ENCODE measurements at places on chromosomes 7 and 10.
A peak's percentile ranks its signal among the peaks of the same experiment; 100 is the strongest.

GRCh38 chr10:27569946-27570345, 65.8 kb downstream of the RAB18 start:
- no peak for DNase-seq

DNA sequence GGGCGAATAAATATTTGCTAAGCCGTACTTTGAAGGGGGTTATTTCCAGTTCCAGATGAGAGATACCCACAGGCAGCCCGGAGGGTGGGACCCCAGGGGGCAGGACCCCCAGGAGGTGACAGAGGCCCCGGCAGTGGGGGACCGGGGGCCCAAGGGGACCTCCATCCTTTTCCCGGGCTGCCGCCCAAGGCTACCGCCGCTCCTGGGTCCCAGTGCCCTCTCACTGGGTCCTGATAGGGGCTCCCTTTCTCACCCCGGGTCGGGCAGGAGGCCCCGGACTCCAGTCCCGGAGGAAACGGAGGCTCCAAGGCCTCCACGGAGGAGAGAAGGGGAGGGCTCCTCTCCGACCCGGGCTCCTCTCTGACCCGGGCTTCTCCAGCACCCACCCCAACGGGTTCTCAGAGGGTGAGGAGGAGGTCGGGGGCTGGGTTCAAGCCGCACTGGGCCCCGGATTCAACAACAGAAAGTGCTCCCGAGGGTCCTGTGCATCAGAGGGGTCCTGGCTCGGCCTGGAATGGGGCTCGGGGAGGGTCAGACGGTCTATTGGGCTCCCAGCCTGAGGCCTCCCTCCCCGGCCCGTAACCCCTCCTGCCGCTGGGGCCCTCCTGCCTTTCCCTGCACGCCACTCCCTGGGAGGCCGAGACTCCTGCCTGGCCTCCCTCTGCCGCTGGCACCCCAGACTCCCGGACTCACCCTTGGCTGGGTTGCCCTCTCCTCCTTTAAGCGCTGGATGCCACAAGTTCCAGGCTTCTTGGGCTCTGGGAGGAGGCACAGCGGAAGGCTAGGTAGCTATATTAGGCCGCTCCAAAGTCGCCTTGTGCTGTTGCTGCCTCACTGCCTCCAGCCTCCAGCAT, 62.5 kb downstream of the ZNF37A start:
- DNase-seq = no peak

DNA sequence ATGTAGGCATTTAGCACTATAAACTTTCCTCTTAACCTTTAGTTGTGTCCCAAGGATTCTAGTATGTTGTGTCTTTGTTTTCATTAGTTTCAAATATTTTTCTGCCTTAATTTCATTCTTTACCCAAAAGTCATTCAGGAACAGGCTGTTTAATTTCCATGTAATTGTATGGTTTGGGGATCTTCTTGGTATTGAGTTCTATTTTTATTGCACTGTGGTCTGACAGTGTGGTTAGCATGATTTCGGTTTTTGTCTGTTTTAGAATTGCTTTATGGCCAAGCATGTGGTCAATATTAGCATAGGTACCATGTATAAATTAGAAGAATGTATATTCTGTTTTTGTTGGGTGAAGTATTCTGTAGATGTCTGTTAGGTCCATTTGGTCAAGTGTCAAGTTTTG, 26.3 kb downstream of the COA1 start:
- no peak for DNase-seq

GRCh38 chr10:108169846-108170245, 1005.3 kb upstream of the SORCS1 start:
- DNase-seq = no peak

DNA sequence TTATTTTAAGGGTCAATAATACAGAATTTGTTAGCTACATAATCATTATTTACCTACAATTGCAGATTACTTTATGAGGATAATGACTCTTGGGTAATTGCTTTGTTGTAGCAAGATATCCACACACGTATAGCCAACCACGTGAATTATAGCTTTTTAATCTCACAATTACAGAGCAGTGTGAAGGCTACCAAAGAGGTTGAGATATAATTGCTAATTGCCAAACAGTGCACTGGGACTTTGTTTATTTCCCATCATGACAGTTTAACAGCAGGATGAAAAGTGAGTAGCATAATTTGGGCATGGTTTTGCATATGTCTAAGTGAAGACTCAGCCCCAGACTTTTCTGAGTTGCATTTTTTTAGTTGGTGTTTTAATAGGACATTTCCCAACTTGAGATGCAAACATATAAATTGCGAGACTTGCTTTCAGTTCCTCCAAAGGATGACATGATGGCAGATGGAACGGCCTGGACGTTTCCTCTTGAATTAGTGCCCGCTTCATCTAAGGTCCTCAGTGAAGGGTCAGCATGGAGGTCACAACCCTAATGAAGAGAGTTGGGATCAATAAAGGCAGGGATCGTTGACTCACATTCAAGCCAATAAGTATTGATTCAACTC, 180.7 kb upstream of the GPR26 start:
- no peak for DNase-seq

GRCh38 chr10:21753497-21754270, 219.7 kb downstream of the MLLT10 start:
- DNase-seq = no peak

- DNase-seq = no peak
These were observed 196.5 kb downstream of the ACTR3B start for GRCh38 chr7:152956006-152956405.

GRCh38 chr7:70434376-70434775, 697.6 kb upstream of the GALNT17 start:
- DNase-seq = no peak

DNA sequence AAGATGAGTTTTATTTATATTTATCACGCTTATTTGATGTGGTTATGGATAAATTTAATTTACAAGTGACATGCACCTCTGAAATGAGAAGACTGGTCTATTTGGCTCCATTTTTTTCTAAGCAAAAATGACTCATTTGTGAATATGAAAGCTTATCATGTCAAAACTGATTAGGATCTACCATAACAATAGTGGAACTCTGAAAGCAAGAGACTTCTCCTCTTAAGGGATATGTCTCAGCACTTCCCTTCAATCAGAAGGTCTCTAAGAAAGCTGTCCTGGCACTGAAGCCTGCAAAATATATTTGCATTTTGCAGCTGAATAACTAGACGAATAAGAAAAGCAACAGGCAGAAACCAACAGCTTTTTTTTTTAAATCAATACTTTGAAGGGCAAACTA, 12.7 kb downstream of the FAS start:
- peak; percentile 21 for DNase-seq

DNA sequence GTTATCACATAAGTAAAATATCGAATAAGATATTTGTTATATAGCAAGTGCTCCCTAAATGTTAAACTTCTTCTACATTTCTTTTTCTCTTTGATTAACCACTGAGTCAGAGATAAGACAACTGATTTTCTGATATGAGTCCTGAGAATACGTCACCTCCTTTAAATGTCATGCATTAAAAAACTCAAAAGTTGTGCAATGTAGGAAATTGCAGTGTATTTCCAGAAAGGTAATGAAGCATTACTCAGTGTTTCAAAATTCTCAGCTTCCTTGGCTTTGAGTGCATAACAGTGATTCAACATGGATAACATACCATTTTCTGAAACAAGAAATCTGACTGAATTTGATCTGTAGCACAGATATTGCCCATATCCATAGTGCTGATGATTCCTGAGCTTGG, 155.8 kb downstream of the BMPER start:
- DNase-seq = peak; percentile 87

DNA sequence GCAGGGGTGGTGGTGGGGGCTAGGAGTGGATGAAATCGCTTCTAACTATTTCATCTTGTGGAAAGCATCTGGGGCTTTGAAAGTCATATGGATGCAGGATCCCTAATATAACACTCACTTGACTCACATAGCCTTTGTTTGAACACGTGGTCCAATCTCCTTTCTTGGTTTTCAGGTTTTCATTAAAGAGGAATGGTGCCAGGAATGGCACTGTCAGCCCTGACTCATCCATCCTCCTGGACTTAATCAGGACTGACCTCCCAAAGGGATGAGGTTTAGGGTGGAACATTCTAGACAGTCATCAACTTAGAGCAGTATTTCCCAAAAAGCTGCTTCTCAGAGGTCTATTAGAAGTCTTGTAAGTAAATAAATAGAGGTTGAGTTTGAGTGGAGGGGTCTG, 162.0 kb upstream of the PLXNA4 start:
- DNase-seq = peak; percentile 90

- DNase-seq = peak; percentile 45
These were observed 7.3 kb upstream of the LBX1 start for GRCh38 chr10:101236376-101237080.

GRCh38 chr7:95684505-95684904, 87.8 kb upstream of the DYNC1I1 start:
- no peak for DNase-seq

DNA sequence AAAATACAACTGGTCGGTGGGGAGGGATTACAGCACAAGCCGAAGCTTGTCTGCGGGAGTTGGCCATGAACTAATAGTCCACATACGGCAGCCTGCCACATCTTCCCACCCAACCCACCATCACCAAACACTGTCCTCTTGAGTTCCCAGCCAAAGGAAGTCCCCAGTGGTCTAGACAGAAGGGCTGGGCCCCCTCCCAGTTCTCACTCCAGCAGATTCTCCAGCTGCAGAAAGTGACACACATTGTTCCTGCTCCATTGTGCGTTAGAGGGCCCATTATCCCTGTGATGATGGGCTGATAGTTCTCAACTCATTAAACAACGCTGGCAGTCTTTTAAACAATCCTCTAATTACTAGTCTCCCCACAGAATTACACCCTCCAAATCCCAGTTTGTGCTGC, 148.0 kb downstream of the FGFR2 start:
- no peak for DNase-seq

GRCh38 chr7:150869467-150869866, 17.1 kb downstream of the AOC1 start:
- DNase-seq = no peak

DNA sequence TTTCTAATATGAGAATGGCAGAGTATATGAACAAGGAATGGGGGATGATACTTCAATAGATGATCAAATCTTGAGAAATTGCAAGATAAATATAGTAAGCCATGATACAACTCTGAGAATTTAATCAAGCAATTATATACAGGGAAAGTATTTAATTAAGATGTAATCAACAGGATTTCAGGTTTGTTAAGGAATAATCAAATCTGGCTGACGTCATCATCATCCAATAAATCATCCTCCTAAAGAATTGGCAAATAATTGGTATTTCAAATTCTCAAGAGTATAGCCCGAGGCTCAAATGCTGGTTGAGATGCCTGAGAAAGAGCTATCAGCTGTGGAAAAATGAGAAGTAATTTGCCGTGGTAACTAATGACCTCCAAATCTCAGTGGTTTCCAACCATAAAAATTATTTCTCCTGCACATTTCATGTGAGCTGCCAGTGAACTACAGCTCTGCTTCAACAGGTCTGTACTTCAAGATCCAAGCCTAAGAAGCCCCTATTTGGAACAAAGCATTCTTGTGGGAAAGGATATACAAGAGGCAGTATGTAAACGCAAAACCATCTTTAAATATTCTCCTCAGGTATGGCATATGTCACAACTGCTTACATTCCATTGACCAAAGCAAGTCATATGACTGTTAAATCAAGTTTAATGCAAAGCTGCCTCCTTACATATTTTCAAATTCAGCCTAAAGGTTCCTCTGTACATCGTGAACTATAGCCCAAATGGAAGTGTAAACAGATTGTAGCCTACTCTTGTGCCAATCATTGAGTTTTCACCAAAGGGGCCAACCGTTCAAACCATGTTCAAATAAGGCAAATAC, 503.0 kb downstream of the KIF20B start:
- peak; percentile 39 for DNase-seq

DNA sequence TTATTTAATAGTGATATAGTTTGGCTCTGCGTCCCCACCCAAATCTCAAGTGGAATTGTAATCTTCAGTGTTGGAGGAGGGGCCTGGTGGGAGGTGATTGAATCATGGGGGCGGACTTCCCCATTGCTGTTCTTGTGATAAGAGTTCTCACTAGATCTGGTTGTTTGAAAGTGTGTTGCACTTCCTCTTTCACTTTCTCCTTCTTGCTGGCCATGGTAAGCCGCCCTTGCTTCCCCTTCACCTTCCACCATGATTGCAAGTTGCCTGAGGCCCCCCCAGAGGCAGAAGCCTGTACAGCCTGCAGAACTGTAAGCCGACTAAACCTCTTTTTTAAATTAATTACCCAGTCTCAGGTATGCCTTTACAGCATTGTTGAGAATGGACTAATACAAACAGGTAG, 101.4 kb downstream of the MTPAP start:
- no peak for DNase-seq

GRCh38 chr10:46528675-46529615, 27.5 kb downstream of the GPRIN2 start:
- no peak for DNase-seq

DNA sequence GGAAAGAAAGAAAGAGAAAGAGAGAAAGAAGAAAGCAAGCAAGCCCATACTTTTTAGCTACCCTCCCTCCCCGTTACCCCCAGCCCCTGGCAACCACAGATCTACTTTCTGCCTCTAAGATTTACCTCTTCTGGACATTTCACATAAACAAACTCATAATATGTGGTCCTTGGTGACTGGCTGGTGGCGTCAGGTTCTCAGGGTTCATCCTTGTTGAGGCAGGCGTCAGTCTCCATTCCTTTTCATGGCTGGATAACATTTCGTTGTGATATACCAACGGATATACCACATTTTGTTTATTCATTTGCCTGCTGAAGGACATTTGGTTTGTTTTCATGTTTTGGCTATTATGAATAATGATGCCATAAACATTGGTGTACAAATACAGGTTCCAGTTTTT, 30.5 kb downstream of the CDH23 start:
- no peak for DNase-seq

DNA sequence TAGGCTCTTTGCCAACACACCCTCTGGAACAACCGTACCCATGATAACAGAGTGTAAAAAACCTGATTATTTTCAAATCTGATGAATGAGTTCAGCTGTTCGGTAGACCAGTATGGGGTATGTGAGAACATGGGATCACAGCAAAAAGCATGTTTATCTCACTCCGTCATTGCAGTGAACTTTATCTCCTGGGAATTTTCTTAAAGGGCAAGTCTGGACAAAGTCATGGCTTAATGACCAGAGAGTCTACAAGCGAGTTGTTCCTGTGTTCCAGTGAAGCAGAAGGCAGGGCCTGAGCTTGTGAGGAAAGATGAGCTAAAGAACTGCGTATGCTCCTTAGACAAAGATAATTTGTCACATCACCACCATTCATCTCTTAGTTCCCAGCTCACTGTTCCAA, 219.7 kb downstream of the TRIL start:
- DNase-seq = no peak

DNA sequence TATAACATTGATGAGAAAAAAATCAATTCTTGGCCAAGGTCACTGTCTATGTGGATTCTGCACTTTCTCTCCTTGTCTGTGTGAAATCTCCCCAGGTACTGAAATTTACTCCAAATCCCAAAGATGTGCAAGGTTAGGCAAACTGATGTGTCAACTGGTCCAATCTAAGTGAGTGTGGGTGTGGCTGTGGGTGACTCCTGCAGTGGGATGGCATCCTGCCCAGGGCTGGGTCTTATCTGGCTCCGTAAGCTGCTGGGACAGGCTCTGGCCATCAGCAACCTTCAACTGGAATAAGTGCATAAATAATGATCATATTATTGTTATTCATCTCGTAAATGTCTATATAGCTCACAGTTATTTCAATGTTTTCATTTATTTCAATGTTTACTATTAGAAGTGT, 79.3 kb downstream of the JCAD start:
- DNase-seq = no peak

DNA sequence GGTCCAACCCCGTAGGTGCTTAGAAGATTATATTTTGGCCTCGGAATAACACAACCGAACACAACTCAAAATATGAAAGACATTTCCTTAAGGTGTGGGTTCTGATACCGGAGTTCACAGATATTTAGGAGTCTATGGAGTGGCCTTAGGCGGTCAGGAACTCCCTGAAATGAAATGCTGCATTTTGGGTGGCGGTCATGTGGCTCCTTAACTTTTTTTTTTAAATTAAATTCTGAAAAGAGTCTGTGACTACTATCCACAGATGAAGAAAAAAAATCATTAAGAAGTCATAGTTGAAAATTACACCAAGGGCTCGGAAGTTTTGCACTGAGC, 290.9 kb upstream of the NFE2L3 start:
- DNase-seq = no peak

All from EH (cell line).